ENCODE measurements at places on chromosomes 6 and 20.

DNA sequence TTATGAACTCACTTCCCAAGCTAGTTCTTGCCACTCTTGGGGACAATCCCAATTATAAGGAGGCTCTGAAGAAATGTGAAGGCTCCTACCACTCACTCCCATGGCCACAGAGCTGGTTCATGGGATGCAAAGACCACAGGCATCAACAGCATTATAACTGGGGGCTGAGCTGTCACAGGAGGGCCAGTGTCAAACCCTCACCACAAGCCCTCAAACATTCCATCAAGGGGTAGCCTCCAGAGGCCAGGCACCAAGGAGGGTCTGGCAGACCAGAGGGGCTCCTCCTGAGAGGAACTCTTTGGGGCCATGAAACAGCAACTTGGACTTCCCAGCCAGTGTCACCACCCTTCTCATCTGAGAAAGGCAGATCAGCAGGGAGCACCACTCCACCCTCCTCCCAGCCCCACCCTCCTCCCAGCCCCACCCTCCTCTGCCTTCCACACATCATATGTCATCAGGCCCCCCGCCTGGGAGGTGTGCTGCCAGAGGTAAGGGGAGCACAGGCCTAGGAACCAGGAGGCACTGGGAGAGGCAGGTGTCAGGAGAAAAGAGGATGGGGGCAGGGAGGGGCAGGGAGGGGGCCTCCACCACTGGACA, 1.2 kb upstream of the TSPO2 start:
- DNase-seq = no peak

GRCh38 chr20:5590899-5591298, 159.3 kb upstream of the SHLD1 start:
- DNase-seq = no peak

DNA sequence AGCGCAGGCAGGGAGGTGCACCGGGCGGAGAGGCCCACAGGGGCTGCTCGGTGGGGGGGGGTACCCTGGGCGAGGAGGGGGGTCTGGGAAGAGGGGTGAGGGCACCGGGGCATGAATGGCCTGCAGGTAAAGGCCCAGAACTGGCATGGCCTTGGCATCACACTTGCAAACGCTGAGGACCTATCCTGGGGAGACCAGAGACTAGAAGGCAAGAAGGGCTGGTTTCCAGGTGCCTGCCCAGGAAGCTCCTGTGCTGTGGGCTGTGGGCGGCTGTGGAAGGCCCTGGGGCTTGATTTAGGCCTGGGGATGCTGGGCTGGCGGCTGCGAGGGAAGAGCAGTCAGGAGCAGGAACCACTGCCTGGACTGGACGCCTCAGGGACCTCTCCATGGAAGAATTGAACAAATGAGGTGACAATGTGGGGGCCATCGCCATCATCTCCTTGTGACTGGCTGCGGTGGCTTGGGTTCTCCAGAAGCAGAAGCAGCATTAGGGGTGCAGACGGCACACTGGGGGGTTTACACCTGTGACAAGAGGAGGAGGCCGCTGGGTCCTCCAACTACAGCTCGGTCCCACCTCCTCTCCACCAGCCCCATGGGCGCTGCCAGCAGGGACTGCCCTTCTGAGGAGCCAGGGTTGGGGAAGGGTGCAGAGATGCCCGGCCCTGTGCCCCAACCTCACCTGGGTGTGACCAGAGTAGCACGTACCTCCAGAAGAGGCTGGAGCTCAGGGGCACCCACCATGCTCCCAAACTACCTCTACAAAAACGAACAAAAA, 32.1 kb upstream of the IRF4 start:
- no peak for DNase-seq

DNA sequence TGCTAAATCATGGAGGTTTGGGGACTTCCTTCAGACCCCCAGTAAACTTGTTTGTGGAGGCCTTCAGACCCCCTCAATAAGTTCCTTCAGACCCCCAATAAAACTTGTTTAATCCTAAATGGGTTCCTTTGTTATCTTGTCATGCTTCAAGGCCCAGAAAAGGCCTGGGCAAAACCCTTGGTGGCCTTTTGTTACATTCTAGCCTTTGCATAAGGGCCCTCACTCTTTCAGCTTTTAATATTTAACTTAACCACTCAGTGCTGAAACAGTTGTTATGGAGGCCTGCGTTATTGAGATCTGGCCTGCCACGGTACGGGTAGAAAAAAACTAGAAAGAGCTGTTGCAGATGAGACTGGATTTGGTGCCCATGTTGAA, 4.3 kb upstream of the DYNLRB1 start:
- no peak for DNase-seq

- no peak for DNase-seq
These were observed 208.2 kb upstream of the RIN2 start for GRCh38 chr20:19549896-19550295.

- DNase-seq = no peak
These were observed 22.8 kb upstream of the TAF4 start for GRCh38 chr20:62088258-62089127.

GRCh38 chr6:21166754-21167153, 426.8 kb upstream of the SOX4 start:
- DNase-seq = no peak

GRCh38 chr20:42319252-42320013, 701.3 kb upstream of the CHD6 start:
- DNase-seq = no peak

GRCh38 chr6:146154197-146154596, 125.3 kb downstream of the GRM1 start:
- no peak for DNase-seq

- DNase-seq = no peak
These were observed 103.4 kb downstream of the SCML4 start for GRCh38 chr6:107720717-107721116.

GRCh38 chr6:130872250-130873095, 45.3 kb downstream of the SMLR1 start:
- no peak for DNase-seq

DNA sequence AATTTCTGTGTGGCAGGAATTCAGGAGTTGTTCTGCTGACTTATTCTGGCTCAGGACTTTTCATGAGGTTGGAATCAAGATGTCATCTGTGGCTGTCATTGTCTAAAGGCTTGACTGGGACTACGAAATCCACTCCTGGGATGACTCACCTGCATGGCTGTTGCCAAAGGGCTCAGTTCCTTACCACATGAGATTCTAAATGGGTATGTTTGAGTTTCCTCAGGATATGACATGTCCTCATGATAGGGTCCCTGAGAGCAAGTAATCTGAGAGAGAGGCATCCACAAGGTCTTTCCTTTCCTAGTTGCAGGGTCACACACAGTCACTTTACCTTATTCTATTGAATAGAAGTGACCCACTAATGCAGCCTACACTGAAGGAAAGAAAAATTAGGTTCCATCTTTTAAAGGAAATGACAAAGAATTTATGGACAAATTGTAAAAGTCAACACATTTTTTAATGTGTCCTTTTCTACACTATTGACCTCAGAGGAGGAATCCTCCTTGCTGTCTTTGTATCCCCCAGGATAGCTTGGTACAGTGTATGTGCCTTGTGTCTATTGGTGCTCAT, 1025.0 kb upstream of the GJE1 start:
- DNase-seq = no peak

- no peak for DNase-seq
These were observed 4.0 kb downstream of the SOX18 start for GRCh38 chr20:64045346-64046011.

- no peak for DNase-seq
These were observed 117.2 kb downstream of the BACH2 start for GRCh38 chr6:90179190-90180169.

DNA sequence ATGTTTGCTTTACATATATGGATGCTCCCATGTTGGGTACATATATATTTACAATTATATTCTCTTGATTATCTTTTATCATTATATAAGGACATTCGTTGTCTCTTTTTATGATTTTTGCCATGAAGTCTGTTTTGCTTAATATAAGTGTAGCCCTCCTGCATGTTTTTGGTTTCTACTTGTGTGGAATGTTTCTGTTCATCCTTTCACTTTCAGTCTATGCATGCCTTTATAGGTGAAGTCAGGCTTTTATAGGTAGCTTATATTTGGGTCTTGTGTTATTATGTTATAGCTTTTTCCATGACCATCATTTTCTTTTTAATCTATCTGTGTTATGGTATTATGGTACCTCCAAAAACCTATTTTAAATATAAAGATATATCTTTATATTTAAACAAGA, 612.5 kb upstream of the HS3ST5 start:
- no peak for DNase-seq

GRCh38 chr6:93550551-93551276, 131.4 kb upstream of the EPHA7 start:
- DNase-seq = no peak

- no peak for DNase-seq
These were observed 125.9 kb upstream of the TNFAIP3 start for GRCh38 chr6:137740967-137741761.

- no peak for DNase-seq
These were observed 29.5 kb downstream of the SNX5 start for GRCh38 chr20:17938871-17939619.

- no peak for DNase-seq
These were observed 130.5 kb upstream of the MAN1A1 start for GRCh38 chr6:119479860-119480655.

GRCh38 chr6:228881-229651, 63.2 kb upstream of the DUSP22 start:
- no peak for DNase-seq

DNA sequence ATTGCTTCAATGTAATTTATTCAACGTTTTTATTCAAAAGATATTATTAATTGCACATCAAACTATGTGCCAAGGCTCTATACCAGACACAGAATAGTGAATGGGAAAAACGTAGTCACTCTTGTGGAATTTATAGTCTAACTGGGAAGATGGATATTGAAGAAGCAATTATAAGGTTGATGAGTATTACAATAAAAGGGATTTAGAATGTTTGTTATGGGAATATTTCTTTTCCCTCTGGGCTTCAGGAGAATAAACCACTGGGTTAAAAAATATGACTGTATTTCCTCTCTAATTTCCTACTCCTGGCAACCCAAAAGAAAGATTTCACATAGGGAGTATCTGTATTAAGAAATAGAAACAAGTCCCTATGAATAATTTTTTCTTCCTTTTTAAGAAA, 25.1 kb upstream of the UTRN start:
- no peak for DNase-seq

GRCh38 chr6:35489995-35490791, 6.7 kb downstream of the TEAD3 start:
- DNase-seq = no peak

GRCh38 chr20:46349035-46349741, 40.9 kb upstream of the CDH22 start:
- DNase-seq = no peak

- DNase-seq = no peak
These were observed 22.6 kb downstream of the GNAS start for GRCh38 chr20:58875111-58875510.

GRCh38 chr6:13803581-13803980, 10.8 kb downstream of the MCUR1 start:
- no peak for DNase-seq

GRCh38 chr6:12873691-12874090, 157.1 kb downstream of the PHACTR1 start:
- no peak for DNase-seq

DNA sequence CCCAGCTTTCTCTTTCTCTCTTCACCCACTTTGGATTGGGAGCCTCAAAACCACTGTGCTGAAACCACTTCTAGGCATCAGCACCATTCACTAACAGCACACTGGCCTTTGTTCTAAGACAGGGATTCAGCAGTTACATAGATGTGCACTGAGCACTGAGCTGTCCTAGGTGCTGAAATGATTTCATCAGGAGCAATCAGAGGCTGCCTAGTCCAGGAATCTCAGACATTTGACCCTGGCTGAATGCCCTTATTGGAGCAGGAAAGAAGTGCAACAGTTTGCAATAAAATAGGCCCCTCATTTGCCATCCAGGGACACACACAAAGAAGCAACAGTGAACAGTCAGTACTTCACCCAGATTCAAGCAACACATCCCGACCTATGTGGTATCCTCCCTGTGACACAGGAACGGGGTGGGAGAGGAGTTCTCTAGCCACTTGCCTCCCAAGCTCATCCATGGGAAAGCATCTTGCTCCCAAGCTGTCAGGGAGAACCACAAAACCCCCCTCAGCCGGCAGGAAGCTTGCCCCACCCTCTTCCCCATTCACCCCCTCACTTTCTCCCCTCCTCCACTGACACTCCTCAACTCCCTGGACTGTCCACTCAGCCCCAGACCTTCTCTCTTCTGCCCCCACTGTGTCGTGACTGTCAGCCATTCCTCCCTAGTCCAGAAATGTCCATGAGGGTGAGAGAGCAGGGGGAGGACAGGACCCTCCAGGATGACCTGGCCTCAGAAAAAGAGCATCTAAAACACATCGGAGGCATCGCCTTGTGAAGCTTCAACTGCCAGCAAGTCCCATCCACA, 304.4 kb downstream of the PREX1 start:
- DNase-seq = peak; percentile 86

DNA sequence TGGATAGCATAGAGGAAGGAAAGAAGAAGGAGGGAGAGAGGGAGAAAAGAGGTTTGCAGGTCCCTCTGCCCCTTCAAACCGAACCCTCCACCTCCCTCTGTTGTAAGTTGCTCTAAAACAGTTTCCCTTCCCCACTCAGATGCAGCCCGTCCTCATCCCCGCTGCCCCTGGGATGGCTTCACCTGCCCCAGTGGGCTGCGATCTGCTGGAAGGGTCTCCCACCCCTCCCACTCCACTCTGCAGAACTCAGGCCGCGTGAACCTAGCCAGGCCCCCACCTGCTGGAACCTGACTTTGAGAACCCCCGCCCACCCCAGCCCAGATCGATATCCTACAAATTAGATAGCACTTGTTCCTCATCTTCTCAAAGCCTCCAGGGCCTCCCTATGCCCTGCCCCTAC, 190.8 kb downstream of the DLL1 start:
- DNase-seq = no peak

Measured in right renal pelvis (tissue), 4 donors.